ENCODE measurements at places on chromosomes 7 and 10.

- peak; percentile 55 for DNase-seq
These were observed 12.9 kb downstream of the TECTB start for GRCh38 chr10:112295853-112296830.

DNA sequence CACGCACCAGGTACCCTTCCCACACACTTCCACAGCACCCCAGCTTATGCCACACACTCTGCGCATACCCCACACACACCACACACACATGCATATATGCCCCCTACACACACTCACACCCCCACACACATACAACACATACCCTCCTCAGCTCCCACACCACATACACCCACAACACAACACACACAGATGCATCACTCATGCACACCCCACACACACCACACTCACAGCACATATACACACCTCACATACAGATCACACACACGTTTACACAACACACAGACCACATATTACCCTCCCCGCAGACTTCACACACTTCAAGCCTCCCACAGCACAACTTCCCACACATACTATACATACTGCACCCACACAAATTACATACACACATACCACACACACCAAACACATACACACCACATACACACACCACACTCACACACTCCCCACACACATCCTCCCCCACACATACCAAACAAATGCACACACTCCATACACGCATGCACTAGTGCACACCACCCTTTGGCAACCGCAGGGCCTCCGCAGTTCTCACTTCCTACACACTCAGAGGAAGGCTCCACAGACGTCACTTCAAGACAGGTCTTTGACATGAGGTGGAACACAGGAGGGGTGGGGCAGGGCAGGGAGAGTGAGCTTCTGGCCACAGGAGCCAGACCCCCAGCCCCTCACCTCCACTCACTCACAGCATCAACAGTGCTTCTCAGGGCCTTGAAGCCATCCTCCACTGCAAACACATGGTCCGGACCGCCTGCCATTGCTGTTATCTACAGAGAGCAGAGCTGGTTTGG, 18.5 kb upstream of the ANTXRL start:
- DNase-seq, result no peak

DNA sequence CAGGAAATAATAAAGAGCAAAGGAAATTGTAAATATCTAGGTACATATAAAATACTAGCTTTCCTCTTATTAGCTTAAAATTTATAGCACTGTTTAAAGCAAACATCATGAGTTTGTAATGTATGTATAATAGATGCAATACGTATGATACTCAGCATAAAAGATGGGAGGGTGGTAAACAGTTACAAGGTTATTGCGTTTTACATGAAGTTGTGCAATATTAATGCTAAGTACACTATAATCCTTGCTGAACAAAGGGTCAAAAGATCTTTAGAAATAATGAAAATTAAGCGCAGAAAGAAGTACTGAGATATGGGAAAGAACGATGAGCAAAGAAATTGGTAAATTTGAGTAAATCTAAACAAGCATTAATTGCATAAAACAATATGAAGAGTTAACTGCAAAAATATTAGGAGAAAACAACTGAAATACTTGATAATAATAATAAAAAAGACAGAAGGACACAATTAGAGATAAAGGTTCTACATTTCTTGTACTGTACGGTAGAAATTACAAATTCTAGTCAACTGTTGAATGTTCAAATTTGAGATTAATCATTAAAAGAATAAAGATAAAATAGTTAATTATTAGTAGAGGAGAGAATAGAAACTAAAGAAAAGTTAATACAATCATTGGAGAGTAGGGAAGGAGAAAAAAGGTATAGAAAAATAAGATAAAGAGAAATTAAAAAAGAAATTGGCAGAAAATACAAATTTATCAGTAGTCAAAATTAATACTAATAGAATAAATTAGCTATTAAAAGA, 17.9 kb downstream of the C10orf67 start:
- no peak for DNase-seq

GRCh38 chr7:98930921-98931320, 52.6 kb downstream of the TRRAP start:
- no peak for DNase-seq

DNA sequence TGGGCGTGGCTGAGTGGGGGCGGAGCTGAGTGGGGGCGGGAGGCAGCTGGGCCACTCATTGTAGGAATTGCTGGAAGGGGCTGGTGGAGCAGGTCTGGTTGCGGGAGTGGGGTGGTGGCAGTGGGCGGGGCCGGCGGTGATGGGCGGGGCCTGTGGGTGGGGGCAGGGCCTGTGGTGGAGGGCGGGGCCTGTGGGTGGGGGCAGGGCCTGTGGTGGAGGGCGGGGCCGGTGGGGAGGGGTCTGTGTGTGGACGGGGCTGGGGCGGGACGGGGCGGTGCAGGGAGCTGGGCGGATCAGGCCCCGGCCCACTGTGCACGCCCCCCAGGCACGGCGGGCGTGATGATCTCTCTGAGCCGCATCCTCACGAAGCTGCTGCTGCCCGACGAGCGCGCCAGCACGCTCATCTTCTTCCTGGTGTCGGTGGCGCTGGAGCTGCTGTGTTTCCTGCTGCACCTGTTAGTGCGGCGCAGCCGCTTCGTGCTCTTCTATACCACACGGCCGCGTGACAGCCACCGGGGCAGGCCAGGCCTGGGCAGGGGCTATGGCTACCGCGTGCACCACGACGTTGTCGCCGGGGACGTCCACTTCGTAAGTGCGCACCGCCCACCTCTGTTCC, 14.0 kb downstream of the SLC29A4 start:
- DNase-seq, result no peak

DNA sequence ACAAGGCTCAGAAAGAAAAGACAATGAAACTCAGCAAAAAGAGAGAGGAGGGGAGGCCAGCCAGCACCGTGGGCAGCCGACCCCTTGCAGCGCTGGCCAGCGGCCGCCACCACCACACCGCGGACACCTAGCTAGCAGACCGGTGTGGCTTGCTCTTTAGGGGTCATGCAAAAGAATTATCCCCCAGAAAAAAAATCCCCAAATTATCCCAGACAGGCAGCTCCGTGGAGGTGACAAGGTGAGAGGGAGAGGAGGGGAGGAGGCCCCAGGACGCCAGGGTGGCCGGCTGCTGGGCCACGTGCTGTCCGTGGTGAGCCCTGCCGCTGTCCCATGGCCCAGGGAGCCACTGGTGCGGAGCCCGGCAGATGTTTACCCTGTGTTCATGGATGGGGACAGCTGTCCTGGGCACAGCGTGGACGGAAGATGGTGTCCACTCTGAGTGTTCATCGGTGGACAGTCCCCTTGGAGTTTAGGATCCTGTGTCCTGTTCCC, 16.5 kb downstream of the YKT6 start:
- DNase-seq, result no peak

DNA sequence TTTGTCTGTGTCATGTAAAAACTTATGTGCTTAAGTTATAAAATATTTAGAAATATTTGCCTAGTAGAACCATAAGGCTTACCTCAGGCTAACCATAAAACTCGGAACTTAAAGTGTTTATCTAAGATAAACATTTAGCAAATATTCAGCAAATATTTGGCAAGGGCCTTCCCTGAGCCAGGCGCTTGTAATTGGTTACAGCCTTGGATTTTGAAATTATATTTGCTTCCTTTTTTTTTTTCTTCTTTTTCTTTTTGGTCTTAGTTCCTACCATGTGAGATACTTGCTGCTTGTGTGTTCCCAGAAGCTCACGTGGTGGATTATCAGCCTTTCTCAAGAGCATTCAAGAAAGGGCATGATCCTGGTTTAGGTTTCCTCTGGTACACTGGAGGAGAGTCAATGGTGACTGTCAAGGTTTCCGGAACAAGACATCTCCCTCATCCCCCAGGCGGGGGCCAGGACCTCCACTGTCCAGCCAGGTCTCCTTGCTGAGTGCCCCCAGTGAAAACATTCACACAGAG, 5.2 kb upstream of the BRI3 start:
- DNase-seq, result peak; percentile 80

DNA sequence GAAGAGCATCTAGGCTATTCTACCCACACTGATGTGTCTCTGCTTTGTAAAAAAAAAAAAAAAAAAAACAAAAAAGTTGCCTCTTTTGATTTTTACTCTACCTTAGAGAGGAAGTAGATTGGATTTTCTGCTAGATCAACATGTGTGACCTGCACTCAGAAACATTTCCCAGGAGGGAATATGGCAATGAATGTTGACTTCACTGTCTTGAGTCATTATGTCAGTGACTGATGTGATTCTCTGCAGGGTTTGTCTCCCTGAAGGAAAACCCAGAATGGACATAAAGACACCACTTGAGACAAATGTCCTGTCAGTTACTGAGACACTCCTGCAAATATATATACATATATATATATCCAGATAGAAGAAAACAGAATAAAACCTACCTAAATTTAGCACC, 370.3 kb downstream of the BMPER start:
- DNase-seq, result no peak
